ENCODE measurements at places on chromosomes 3 and 15. TPM values are rescaled to one million over a fixed set of nuclear protein-coding genes. Genes with fewer than 3 reads are reported as not detected.

The NANOGP8 gene
- total RNA-seq: 0.27 TPM

The PRSS50 gene
- 0.09 TPM for total RNA-seq

The PYDC2 gene
- not detected for total RNA-seq

The PPP1R14D gene
- not detected for total RNA-seq

The MESP2 gene
- total RNA-seq: 0.49 TPM

DNA sequence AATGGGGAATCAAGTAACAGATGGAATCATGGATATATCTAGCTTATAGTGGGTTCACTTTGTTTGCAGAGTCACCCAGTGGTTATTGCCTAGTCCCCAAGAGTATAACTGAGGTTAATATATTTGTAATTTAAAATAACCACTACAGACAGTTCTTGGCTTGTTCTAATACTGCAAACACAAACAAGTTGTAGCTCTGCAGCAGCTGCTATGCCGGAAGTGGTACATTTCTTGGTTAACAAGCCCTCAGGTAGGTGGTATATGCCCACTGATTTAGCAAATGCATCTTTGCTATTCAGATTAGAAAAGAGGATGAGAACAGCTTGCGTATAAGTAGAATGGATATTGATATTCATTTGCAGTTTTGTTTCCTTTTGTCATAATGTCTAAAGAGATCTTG, 984.2 kb downstream of the SQOR start:
- no peaks in the 10 kb centered on the region for H3K4me1 ChIP-seq
- H3K4me3 ChIP-seq: no peak overlapping the region
- no peaks in the 10 kb centered on the region for H3K36me3 ChIP-seq
- no peaks in the 10 kb centered on the region for H3K27me3 ChIP-seq
- DNase-seq: no peak

DNA sequence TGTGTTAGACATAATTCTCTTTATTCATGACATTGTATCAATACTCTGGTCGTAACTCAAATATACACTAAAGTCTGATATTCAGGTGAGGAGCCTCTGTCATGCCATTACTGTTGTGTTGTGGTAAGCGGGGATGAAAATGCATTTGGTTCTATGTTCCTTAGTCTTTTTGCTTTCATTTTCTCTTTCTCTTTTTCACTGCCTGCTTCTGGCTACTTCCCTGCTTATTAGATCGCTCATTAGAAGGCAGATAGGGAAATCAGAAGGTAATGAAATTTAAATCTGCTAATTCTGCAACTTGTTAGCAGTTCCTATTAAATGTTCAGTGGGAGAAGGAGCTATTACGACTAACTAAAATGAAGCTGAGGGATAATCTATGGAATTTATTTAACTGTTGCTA, 345.0 kb downstream of the GRM7 start:
- DNase-seq: peak; percentile 2
- H3K4me3 ChIP-seq: no peak overlapping the region
- H3K27me3 ChIP-seq: no peaks in the 10 kb centered on the region

DNA sequence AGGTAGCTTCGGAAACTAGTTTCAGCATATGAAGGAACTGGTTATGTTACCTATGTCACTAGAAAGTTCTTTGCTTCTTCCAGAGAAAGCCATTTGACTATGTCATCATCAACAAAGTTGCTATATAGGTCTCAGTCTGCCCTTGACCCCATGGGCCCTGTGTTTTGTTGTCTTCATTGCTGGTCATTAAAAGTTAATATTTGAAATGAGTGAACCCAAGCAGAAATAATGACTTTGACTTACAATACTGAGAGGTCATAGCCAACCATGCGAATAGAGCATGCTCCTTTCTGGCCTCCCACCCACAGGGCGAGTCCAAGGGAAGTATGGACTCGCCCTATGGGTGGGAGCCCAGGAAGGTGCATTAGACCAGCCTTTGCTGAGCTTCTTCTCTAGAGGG, 40.9 kb downstream of the APH1B start:
- no peaks in the 10 kb centered on the region for H3K27me3 ChIP-seq
- H3K36me3 ChIP-seq: no peaks in the 10 kb centered on the region
- H3K27ac ChIP-seq: no peak overlapping the region

GRCh38 chr3:50625231-50626182, 8.6 kb downstream of the MAPKAPK3 start:
- no peak overlapping the region for H3K4me3 ChIP-seq
- H3K27me3 ChIP-seq: no peaks in the 10 kb centered on the region
- H3K27ac ChIP-seq: no peak overlapping the region
- H3K4me1 ChIP-seq: peaks cover 12% of the 10 kb centered on the region
- H3K36me3 ChIP-seq: peaks cover 4% of the 10 kb centered on the region

GRCh38 chr3:145357453-145357852, 803.5 kb downstream of the PLOD2 start:
- H3K27me3 ChIP-seq: no peaks in the 10 kb centered on the region
- no peak for DNase-seq
- H3K4me1 ChIP-seq: no peaks in the 10 kb centered on the region
- H3K27ac ChIP-seq: no peak overlapping the region

- H3K27me3 ChIP-seq: no peaks in the 10 kb centered on the region
- H3K4me1 ChIP-seq: no peaks in the 10 kb centered on the region
- DNase-seq: no peak
- H3K36me3 ChIP-seq: peaks cover 8% of the 10 kb centered on the region
Observed at GRCh38 chr3:132628157-132628556, 31.1 kb downstream of the ACKR4 start.

DNA sequence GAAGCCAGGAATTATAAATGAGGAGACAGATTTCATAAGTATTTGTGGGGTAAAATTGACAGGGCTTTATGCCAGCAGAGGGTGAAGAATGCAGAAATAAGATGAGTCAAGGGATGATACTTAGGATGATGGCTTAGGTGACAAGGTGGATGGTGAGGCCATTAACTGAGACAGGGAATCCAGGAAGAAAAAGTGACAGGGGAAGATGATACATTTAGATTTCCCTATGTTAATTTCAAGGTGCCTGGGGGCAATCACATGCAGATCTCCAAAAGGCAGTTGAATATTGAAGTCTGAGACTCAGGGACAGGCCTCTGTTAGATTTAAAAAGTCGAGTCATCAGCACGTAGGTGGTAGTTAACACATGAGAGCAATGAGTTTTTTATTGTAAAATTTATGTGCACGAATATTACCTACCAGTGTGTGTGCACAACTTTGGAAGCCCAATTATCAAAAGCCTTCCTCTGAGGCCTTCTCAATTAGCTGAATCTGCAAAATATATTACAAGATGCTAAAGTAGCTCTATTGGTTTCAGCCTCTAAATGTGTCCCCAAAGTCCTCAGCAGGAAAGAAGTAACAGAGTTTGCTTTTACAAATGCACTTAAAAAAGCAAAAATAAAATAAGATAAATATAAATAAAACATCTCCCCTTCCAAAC, 67.9 kb upstream of the CHL1 start:
- no peaks in the 10 kb centered on the region for H3K4me1 ChIP-seq
- no peaks in the 10 kb centered on the region for H3K36me3 ChIP-seq
- DNase-seq: no peak
- H3K27me3 ChIP-seq: no peaks in the 10 kb centered on the region
- no peak overlapping the region for H3K27ac ChIP-seq
- no peak overlapping the region for H3K4me3 ChIP-seq

- H3K27me3 ChIP-seq: peaks cover 15% of the 10 kb centered on the region
- H3K36me3 ChIP-seq: no peaks in the 10 kb centered on the region
- peaks cover 37% of the 10 kb centered on the region for H3K4me1 ChIP-seq
- H3K27ac ChIP-seq: peak overlapping the region; percentile 100
Observed at GRCh38 chr15:67840749-67841512, 1.1 kb upstream of the RNU6-1 start.

DNA sequence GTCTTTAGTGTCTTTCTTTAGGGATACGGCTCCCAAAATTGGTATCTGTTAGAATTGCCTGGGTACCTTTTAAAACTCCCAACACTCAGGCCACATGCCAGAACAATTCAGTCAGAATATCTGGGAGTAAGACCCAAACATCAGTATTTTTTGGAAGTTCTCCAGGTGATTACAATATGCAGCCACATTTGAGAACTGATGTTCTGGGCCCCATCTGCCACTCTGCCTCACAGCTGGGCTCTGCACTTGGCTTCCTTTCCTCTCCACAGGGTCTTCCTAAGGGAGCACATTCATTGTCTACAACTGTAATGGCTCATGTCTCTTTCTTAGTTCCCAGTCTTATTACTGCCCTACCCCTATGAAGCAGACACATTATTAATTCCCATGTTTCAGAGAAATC, 394.5 kb downstream of the MFSD1 start:
- H3K27ac ChIP-seq: no peak overlapping the region
- H3K4me1 ChIP-seq: no peaks in the 10 kb centered on the region
- H3K36me3 ChIP-seq: no peaks in the 10 kb centered on the region
- H3K27me3 ChIP-seq: no peaks in the 10 kb centered on the region
- no peak overlapping the region for H3K4me3 ChIP-seq
- DNase-seq: no peak

DNA sequence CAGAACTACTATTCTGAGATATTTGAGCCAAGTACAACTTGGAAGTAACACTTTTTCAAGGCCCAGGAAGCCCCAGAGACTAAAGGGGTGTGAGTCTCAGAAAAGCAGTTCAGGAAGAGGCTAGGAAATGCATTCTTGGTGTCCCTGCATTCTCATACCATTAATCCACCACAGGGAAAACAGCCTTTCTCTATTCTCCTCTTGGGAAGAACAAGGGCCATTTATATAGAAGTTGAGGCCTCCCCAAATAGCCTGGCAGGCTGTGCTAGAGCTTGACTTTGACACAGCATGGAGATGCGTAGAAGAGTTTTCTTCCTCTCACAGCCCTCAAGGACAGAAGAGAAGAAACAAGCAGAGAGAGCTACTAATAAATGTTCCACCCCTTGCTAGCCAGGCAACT, 5.5 kb upstream of the NR2C2 start:
- H3K27ac ChIP-seq: no peak overlapping the region
- DNase-seq: no peak
- no peaks in the 10 kb centered on the region for H3K27me3 ChIP-seq
- H3K4me3 ChIP-seq: no peak overlapping the region

GRCh38 chr3:37680401-37680800, 181.3 kb upstream of the CTDSPL start:
- H3K4me3 ChIP-seq: no peak overlapping the region
- H3K36me3 ChIP-seq: peaks cover 2% of the 10 kb centered on the region
- H3K4me1 ChIP-seq: peaks cover 20% of the 10 kb centered on the region
- peaks cover 2% of the 10 kb centered on the region for H3K27me3 ChIP-seq
- peak; percentile 95 for DNase-seq
- H3K27ac ChIP-seq: peak overlapping the region; percentile 49

- peaks cover 6% of the 10 kb centered on the region for H3K4me1 ChIP-seq
- no peaks in the 10 kb centered on the region for H3K36me3 ChIP-seq
- peak; percentile 48 for DNase-seq
- H3K4me3 ChIP-seq: no peak overlapping the region
Observed at GRCh38 chr3:53850895-53851294, 4.5 kb downstream of the IL17RB start.

- no peak overlapping the region for H3K27ac ChIP-seq
- no peaks in the 10 kb centered on the region for H3K27me3 ChIP-seq
- no peaks in the 10 kb centered on the region for H3K36me3 ChIP-seq
- no peak overlapping the region for H3K4me3 ChIP-seq
- DNase-seq: no peak
Observed at GRCh38 chr3:5023777-5024346, 44.6 kb downstream of the BHLHE40 start.

DNA sequence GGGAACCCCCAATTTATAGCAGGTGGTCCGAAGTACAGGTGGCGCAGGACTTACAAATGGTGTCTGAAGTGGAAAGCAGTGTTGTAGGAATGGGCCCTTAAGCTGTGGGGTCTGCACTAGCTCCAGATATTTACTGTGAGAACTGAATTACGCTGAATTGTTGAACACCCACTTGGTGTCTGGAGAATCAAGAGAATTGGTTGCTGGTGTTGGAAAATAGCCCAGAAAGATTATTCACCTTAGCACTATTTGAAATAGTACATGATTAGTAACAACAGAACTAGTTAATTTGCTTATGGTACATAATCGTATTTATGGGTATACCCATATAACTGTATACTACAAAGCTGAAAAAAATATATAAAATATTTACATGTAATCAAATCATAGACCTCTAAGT, 64.8 kb downstream of the ADAM10 start:
- no peak for DNase-seq
- peaks cover 3% of the 10 kb centered on the region for H3K4me1 ChIP-seq
- H3K27me3 ChIP-seq: no peaks in the 10 kb centered on the region

- no peak overlapping the region for H3K4me3 ChIP-seq
- H3K27me3 ChIP-seq: no peaks in the 10 kb centered on the region
- H3K27ac ChIP-seq: no peak overlapping the region
- H3K4me1 ChIP-seq: no peaks in the 10 kb centered on the region
Observed at GRCh38 chr3:54845551-54845950, 82.3 kb downstream of the LRTM1 start.

- no peak overlapping the region for H3K27ac ChIP-seq
- peaks cover 72% of the 10 kb centered on the region for H3K36me3 ChIP-seq
- H3K4me3 ChIP-seq: no peak overlapping the region
- peak; percentile 44 for DNase-seq
- H3K4me1 ChIP-seq: no peaks in the 10 kb centered on the region
Observed at GRCh38 chr3:10283638-10284037, 9.1 kb downstream of the GHRL start.

DNA sequence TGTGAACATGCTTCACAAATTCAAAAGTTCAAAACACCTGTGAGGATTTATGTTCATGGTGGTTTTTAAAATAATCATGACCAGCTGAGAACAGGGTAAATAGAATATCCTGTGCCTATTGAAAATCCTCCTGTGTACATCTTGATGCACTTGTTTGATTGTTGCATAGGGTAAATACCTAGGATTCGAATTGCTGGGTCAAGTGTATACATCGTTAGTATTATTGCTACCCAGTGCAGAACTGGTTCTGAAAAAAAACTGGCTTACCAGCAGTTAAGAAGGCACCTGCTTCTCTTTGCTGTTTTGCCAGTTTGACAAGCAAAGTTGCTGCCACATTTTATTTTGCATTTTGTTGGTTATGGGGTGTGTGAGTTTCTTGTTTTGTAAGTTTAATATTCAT, 272.6 kb downstream of the CLSTN2 start:
- H3K4me3 ChIP-seq: no peak overlapping the region
- no peaks in the 10 kb centered on the region for H3K36me3 ChIP-seq
- H3K27ac ChIP-seq: no peak overlapping the region
- H3K27me3 ChIP-seq: no peaks in the 10 kb centered on the region

DNA sequence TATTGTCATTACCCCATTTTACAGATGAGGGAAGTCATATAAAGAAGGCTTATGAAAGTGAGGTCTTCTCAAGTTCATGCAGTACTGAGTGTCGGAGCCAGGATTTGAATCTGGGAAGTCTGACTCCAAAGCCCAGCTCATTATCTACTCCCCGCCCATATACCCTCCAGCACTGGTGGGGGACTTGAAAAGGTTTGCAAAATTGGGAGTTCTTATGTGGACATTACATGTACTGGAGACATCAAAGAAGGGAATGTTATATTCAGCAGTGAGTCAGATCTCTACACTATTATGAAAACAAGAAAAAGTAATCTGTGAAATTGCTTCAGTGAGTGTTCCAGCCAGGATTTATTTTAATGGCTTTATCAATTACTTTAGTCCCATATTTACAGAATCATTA, 185.2 kb upstream of the CADPS start:
- no peaks in the 10 kb centered on the region for H3K36me3 ChIP-seq
- DNase-seq: no peak
- no peaks in the 10 kb centered on the region for H3K4me1 ChIP-seq
- H3K4me3 ChIP-seq: no peak overlapping the region
- no peaks in the 10 kb centered on the region for H3K27me3 ChIP-seq
- H3K27ac ChIP-seq: no peak overlapping the region
